ENCODE measurements at places on chromosomes 1 and 21.

DNA sequence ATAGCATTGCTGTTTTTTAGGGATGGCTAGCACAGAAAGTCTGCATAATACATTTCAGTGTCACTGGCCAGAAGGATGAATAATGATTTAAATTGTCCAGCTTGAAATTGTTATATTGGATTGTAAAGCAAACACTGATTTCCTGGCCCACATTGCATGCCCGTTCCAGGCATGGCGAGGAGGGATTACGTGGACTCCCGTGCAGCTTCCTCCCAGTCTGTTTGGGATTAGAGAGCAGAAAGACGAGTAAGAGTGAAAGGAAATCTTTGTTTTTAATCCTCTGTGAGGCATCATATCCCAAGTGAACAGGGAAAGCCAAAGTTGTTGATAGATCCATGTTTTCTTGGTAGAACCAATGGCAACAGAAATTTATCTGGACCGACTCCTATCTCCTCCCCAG lies 8.4 kb downstream of the TRIM58 start:
- no peak for DNase-seq

DNA sequence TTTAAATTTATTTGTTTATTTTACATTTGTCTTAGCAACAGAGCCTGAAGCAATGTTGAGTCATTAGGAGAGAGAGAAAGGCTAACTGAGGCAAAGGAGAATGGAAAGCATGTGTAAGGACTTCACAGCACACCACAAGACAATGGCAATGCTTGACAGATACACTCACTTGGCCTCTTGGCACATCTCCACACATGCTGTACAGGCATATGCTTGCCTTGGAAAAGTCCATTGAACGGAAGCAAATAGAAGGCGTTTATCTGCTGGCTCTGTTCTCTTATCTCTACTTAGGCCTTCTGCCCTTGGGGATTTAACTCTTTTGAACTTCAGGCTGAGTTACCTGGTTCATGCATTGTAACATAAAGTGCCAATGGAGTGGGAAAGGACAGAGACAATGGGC lies 262.2 kb upstream of the POU3F1 start:
- no peak for DNase-seq

DNA sequence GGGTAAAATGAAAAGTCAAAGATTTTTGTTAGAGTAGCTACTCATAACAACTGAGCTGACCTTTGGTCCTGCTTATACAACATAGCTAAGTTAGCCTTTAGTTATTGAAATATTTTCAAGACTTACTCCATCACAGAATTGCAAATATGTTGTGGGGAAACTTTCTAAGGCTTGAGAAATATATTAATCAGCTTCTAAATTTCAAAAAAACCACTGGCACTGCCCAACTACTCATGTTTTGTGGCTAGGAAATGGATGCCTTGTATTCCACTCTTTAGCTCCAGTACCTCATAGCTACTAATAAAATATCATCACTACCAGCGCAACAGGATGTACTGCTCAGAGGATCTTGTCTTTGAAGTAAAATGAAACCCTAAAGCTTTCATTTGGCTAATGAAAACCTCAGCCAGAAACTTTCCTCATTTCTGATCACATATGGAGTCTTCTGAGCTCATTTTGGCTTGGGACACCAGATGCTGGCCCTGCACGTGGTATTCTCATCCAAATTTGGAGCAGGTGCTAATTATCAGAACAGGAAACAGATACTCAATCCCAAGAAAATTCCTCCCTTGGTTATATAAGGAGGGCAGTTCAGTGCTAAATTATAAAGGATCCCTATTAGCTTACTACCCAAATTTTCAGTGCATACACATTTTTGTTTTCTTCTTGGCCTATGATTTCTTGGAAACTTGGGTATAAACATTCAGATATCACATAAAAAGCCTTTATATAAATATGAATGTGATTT lies 690.7 kb downstream of the ADGRL2 start:
- DNase-seq = no peak

- no peak for DNase-seq
Observed at GRCh38 chr1:24237750-24238395, 50.8 kb upstream of the IFNLR1 start.

- no peak for DNase-seq
Observed at GRCh38 chr1:159957824-159958268, 3.8 kb upstream of the SLAMF9 start.

GRCh38 chr1:152645146-152645545 lies 18.0 kb upstream of the LCE2D start:
- no peak for DNase-seq

- DNase-seq = no peak
Observed at GRCh38 chr1:36818771-36819170, 215.5 kb downstream of the GRIK3 start.

DNA sequence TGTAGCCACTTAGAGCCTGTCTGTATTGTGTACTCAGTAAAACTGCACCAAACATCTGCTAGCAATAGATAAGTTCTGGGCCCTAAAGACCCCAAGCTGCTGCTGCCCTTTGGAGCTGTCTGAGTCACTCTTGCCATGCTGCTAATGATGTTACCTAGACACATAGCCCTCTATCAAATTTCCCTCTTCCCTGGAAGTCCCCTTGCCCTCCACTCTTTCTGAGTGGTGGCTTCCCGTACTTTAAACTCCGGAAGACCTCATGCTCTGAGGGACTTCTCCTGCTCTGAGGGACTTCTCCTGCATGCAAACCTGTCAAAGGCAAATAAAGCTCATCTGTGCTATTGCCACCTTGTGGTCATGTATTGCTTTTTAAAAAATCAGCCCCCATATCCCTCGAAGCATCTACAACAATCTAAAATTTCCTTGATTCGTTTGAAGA lies 34.0 kb downstream of the FH start:
- DNase-seq = no peak

DNA sequence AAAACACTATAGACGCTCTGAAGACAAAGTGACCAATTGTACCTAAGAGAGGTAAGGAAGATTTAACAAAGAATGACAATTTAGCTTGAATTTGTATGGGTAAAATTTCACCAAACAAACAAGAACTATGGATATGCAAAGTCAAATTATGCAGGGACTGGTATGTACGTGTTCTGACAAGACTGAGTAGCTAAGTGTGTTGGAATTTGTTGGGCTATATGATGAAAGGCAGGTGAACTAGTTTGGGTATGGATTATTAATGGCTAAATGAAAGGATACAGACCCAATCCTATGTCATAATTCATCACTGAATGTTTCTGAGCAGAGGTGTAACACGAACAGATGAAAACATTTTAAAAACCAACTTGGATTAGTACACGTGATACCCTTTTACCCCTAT lies 7.6 kb downstream of the DNTTIP2 start:
- no peak for DNase-seq

GRCh38 chr1:205595861-205596260 lies 36.0 kb downstream of the ELK4 start:
- DNase-seq = no peak

- peak; percentile 56 for DNase-seq
Observed at GRCh38 chr1:91572044-91572443, 71.4 kb downstream of the CDC7 start.

DNA sequence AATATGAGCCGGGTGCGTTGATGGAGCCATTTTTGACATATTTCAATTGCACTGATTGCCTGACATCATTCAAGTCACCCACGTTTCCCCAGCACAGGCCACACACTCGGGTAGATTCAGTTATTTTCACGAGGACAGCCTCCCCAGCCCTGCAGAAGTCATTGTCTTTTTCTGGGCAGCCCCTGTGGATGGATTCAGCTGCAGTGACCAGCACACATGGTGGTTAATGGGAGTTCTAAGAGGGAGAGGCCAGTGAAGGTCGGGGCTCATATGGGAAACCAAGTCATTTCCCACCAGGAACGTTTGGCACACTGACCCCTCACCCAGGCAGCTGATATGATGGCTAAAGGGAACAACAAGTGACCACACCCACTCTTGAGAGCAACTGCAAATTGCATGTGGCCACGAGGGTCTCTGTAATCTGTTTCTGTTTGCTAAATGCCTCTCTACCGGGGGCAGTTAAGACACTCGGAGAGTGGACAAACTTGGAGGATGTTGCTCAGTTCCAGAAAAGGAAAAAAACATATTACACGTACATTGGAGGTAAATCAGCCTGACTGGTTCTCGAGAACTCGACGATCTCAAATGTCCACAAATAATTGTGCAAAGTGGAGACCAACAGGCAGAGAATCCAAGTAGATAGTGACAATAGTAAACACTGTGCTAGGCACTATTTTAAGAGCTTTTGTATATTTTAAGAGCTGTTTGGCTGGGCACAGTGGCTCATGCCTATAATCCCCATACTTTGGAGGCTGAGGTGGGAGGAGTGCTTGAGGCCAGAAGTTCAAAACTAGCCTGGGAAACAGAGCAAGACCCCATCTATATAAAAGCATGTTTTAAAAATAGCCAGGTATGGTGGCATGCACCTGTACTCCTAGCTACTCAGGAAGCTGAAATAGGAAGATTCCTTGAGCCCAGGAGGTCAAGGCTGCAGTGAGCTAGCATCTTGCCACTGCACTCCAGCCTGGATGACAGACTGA lies 167.2 kb upstream of the IRF2BP2 start:
- no peak for DNase-seq

- DNase-seq = peak; percentile 24
Observed at GRCh38 chr1:19799230-19800075, at the start of gene TMCO4. TMCO4 (minus strand) TSS chr1:19799916; CDS start chr1:19780758, 19,158 bp downstream.

GRCh38 chr1:172383536-172383935 lies 36.9 kb upstream of the C1orf105 start:
- DNase-seq = no peak

DNA sequence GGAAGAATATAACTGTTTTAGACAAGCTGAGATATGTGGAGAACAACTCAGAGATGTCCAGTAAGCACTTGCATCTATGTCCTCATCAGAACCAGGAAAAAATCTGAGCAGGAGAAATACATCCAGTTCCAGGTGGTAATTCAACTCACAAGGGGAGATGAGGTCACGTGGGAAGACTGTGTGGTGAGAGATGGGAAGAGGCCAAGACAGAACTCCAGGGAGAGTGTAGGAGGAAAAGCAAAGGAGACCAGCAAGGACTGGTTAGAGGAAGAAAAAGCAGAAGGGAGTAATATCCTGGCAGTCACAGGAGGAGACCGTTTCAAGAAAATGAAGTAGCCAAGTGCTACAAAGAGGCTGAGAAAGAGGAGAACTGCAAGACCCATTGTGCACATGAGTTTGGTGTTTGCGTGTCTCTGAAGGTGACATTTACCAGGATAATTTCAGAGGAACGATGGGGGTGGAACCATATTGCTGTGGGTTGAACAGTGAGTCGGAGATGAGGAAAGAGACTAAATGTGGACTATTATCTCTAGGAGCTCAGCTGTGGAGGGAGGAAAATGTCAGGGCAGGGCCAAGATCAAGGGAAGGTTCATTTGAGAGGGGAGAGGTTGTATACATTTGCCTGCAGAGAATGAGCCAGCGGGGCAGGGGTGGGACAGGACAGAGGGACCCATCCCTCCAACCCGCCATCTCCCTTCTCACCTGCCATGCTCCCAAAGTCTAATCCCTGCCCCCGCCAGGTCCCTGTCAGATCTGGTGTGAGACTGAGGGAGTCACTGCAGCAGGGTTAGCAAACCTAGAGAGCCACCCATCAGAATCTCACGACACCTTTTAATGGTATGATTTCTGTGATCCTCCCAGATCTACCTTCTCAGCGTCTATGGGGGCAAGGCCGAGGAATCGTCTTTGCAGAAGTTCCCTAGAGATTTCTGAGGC lies 24.9 kb downstream of the SUSD4 start:
- no peak for DNase-seq

GRCh38 chr1:46039571-46040052 lies 92.8 kb downstream of the PIK3R3 start:
- DNase-seq = no peak

DNA sequence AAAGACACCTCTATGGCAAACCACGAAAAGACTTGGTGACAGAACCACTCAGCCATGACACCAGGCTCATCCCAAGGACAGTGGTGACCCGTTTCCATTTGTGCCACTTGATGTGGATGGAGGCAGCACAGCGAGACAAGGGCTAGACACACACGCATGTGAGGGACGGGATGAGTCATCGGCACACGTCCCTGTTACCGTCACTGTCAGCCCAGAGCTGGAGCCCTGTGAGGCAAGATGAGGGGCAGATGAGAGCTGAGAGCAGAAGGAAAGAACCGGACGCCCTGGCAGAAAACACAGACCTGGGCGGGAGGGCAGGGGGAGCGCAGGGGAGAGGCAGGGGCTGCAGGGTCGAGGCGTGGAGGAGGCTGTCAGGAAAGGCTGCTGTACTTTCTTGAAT lies 57.8 kb downstream of the SIK1 start:
- no peak for DNase-seq

DNA sequence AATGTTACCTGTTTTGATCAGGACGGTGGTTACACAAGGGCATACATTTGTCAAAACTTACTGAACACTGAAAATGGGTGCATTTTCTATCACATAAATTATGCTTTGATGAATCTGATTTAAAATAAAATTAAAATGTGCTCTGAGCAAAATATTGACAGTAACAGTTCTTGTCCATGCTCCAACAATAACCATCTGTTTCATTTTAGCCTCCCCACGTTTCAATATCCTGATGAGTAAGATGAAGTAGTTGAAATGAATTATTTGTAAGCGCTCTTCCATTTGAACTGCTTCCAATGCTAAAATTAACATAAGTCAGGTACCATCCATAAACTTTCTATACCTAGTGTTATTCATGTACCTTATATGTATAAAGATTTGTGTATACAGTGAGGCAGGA lies 365.4 kb downstream of the LTN1 start:
- no peak for DNase-seq

DNA sequence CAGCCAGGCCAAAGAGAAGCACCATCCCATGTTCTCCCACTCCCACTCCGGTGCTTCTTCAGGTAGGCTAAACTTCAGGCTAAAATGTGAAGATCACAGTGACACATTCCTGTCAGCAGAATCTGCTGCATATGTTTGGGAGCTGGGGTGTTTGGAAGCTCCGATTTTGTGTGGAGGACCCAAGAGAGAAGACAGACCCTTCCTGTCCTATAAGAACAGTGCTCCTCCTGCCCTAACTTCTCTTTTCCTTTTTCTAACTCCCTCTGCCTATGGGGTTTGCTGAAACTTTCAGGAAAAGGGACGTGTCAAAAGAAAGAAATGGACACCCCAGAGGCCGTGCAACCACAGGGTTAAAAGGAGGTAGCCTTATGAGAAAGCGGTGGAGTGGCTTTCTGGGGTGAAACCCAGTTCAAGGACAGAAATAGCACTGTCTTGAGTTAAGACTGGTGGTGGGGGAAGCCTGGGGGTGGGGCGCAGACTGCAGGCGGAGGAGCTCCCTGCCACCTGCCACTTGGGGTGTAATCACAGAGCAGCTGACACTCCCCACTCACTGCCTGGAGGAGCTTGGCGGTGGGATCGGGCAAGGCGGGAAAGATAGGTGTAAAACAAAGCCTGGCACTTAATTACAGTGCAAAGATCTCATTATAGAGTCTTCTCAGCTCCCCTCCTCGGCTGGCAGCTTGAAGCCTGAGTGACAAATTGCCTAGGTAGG lies 645 bp upstream of the TLR5 start:
- DNase-seq = peak; percentile 15

Data from CD4-positive, alpha-beta T cell treated with Interferon alpha-2 for 1 hour (primary cell).